ENCODE measurements at places on chromosomes 1 and 21.

DNA sequence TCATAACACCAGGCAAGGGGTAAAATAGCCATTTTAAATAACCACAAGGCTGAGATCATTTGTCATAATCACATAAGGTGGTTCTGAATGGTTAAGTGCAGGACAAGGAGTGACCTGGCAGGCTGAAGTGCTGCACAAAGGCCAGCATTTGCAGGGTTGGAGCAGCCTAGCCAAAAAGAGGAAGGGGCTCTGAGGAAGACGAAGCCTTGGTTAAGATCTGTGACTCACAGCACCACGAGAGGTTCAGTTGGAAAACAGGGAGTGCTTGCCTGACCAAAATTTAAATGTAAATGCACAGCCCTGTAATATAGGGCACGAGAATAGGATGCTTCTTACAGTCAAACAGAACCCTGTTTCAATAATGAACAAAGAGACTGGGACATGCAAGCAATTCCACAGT, 12.1 kb downstream of the ATP5PF start:
- DNase-seq, result no peak

DNA sequence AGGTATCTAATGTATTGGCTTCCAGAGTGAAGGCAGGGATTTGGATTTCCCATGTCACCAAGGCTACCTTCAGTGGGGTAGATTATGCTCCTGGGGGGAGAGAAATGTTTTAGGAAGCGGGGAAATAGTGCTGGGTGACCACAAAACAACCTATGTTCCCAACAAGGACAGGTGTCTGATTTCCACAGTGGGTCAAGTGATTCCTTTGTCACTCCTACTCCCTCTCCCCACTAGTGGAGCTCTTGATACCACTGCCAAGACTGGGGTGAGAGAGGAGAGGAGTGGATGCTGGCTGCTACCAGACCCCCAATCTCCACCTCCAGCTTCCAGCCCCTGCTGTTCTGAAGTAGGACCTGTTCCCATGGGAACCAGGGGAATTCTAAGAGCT, 104.3 kb upstream of the FAM78B start:
- DNase-seq, result no peak

DNA sequence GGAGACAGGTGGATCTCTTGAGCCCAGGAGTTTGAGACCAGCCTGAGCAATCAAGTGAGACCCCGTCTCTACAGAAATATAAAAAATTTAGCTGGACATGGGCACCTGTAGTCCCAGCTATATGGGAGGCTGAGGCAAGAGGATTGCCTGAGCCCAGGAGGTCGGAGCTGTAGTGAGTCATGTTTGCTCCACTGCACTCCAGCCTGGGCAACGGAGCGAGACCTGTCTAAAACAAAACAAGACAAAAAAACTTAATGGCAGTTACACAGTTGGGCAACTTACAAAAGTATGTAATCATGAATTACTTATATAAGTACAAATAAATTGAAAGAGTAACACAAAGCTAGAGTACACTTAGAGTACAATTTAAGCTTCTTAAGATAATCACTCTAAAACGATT, 25.2 kb downstream of the RC3H1 start:
- no peak for DNase-seq

DNA sequence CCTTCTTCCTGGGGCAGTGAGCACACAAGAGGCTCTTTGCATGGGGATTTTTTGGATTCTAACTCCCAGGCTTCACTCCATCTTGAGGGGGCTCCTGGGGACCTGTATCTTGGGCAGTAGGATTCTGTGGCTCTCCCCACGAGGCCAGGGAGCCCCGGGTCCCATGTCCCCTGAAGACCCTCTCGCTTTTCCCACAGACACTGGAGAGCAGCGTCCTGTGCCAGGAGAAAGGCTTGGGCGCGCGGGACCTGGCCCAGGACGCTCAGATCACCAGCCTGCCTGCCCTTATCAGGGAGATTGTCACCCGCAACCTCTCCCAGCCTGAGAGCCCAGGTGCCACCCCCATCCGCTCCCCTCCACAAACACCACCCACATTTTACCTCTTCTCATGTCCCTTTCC, 735 bp downstream of the CROCC start:
- no peak for DNase-seq

DNA sequence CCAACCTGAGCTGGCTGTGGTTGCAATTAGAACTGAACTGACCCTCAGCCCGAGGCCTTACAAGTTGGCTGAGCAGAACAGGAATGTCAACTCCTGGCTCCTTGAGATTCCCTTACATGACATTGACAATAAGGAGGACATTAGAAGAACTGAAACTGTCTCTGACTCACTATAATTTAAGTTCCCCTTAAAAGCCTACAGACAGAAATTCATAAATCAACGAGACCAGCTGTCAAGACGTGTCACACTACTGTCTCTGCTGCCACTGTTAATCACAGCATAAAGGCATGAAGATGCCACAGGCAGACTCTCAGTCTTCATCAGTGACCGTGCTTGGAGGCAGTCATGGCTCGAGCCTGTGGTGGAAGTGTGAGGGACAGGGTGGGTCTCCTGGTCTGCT, 168.8 kb downstream of the GABPA start:
- DNase-seq, result no peak

GRCh38 chr1:6438047-6438525, 13.5 kb downstream of the ESPN start:
- no peak for DNase-seq

DNA sequence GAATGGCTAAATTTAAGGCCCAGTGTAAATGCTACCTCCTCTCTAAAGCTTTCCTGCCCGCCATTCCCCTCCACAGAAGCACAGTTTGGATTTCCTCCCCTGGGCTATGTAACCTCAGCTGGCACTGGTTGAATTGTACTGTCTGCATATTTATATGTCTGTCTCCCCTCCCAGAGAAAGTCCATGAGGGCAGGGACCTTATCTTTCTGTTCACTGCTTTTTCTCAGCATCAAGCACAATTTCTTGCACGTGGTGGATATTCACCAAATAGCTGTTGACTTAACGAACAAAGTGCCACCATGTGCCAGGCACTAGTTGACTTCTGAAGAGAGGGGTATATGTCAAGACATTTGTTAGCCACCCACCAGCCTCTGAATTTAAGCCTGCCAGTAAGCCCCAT, 9.5 kb upstream of the PDIK1L start:
- DNase-seq, result no peak

DNA sequence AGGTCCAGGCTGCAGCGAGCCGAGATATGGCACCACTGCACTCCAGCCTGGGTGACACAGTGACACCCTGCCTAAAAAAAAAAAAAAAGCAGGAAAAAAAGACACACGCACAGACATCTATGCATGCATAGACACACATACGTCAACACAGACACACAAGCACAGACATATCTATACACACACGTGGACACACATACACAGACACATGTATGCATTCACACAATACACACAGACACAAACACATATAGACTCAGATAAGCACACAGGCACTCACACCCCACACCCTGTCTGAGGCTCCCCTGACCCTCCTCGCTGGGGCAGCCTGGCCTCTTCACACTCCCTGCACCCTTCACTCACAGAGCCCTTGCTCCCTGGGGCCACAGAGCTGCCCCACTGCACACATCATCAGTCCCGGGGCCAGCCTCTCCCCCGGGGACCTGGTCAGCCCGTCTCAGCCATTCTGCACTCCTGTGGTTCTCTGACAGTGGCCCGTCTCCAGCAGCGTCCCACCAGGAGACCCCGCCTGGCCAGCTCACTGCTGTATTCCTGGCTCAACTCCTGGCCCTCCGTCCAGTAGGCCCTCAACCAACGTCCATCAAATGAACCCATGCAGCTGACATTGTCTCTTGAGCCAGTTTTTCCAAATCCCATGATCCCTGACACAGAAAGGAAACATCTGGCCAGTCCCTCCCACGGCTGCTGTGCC, 4.6 kb upstream of the PRKCZ start:
- no peak for DNase-seq

DNA sequence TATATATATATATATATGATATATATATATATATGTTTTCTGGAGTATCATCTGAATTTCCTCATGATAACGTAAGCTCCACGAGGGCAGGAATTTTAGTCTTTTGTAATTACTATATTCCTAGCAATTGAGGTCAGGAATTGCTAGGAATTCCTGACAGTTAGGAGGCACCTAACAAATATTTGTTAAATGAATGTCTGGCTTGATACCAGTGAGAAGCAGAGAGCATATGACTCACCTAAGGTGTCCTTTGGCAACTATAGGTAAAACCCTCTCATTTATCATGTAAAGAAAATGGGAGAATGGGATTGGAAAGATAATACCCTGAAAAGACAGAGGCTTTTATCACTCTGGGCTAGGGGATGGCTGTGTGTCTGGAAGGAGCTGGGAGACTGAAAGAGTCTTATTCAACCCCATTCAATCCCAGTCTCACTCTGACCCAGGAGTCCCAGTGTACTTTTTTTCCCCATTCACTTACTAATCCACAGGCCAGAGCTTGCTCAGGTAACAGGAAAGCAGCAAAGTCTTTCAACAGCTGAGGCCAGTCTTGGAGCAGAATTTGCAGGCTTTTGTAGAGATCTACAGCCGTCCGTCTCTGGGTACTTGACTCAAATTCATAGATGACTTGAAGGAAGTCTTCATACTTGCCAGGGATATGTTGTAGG, 71.2 kb downstream of the DAP3 start:
- no peak for DNase-seq

DNA sequence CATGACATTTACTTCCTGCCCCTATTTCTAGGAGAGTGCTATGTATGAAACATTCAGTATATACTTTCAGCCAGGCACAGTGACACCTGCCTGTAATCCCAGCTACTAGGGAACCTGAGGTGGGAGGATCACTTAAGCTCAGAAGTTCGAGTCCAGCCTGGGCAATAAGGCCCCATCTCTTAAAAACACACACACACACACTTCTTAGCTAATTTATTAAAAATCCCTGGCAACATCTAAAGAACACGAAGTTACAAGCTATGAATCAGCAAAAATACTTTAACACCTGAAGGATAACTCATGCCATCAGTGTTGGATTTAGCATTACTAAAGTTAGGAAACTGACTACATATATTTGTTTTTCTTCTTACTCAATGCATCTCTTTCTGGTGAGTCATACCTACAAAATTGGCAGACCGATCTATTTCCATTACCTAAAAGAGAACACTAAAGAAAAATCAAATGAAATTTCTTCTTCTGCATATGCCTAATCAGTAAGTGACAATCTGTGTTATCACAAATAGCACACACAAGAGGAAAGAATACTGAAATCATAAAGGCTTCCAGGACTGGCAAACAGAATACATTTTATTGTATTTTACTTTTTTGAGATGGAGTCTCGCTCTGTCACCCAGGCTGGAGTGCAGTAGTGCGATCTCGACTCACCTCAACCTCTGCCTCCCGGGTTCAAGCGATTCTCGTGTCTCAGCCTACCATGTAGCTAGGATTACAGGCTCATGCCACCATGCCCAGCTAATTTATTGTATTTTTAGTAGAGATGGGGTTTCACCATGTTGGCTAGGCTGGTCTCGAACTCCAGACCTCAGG, 41.4 kb downstream of the RNF115 start:
- no peak for DNase-seq

DNA sequence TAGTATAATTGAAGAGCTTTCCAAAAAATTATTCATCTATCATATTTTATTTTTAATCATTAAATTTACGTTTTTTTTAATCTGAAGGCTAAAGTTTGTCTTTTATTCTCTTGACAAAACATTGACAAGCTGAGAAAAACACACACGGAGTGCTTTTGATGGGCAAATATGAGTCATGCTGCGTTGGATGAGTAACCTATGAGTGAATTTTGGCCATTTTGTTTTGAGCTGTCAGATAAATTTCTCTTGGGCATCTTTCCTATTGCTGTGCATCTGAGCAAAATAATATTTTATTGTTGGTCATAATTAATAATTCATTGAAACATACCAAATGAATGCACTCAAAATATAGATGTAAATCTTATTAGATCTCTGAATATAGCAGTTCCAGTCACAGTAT, 1144.1 kb upstream of the ADGRL2 start:
- no peak for DNase-seq

DNA sequence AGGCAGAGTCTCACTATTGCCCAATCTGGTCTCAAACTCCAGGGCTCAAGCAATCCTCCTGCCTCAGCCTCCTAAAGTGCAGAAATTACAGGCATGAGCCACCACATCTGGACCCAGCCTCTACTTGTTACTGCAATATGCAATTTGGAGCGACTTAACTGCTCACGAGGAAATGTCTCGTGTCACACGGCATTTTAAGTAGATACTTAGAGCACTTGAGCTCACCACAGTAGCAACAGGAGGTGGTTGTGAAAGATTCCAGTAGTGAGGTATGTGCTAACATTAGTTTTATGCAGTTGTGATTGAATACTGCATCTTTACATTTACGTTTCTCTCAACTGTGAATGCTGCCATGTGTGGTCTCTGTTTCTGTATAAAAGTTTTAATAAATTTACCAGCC, 5.8 kb upstream of the NDUFV3 start:
- no peak for DNase-seq

DNA sequence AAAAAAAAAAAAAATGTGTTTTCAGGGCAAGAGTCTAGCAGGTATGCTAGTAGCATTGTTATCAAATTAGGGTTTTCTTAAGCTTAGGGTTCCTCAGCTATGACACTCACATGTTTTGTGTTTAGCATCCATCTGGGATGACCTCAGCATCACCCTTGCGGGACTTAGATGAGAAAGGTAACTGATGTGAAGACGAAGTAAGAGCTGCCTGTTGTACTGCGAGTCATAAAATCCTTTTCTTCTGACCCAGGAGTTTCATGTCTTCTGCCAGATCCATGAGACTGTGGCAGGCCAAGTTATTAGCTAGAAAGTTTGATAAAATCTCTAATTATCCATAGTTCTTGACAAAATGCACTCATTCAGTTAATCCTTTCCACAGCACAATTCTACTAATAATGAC, 1251.1 kb downstream of the AMY1C start:
- DNase-seq, result no peak

DNA sequence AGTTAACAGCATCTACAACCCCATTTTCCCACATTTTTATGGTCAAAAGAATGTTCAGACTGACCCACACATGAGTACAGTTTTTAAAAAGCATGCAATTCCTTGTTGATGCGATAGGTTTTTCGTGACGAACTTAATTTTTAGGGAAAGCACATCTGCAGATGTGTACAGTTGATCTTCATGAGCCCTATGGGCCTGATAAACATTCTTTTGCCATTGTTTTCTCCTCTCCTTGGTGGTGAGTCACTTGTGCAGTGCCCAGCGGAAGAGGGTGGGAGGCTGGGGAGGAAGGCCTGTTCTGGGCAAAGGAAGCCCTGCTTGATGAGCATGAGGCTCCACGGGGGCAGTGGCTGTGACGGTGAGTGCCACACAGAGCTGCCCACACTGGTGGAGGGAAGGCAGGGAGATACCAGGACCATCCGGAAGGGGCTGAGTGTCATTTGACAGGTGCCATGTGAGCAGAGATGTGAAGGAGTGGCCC, 5.3 kb downstream of the ARF1 start:
- DNase-seq, result no peak
